ENCODE measurements at places on chromosomes 3 and 15. TPM values are rescaled to one million over a fixed set of nuclear protein-coding genes. Genes with fewer than 3 reads are reported as not detected.

DNA sequence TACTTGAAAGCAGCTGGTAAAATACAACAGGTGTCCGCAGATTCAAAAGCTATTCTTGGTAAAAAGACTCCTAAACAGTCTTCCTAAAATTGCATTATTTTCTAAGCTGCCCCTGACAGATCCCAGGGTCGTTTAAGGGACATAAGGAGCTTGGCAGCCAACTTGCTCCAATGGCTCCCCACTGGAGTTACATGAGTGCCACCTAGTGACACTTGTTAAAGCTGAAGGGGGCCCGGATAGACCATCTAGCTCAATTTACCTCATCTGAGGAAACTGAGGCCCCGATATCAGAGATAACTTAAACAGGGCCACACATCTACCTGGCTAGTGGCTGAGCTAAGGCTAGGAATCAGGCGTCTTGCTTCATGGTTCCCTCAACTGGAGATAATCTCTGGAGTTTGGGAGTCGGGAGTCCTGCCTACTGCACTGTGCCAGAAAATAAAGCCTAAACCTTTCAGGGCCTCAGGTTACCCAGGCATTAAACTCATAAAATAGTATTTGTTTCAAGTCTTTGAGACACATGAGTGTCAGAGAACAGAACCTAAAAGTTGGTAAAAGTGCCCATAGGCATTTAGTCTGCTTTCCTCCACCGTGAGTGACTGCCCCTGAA lies 6.5 kb upstream of the TBC1D23 start:
- peaks cover 4% of the 10 kb centered on the region for H3K36me3 ChIP-seq
- no peaks in the 10 kb centered on the region for H3K27me3 ChIP-seq
- H3K4me1 ChIP-seq = peaks cover 2% of the 10 kb centered on the region
- peak; percentile 23 for DNase-seq

GRCh38 chr3:117651246-117651645 lies 941.7 kb downstream of the TUSC7 start:
- DNase-seq = no peak
- no peak overlapping the region for H3K4me3 ChIP-seq
- no peaks in the 10 kb centered on the region for H3K27me3 ChIP-seq
- no peak overlapping the region for H3K27ac ChIP-seq
- H3K36me3 ChIP-seq = no peaks in the 10 kb centered on the region
- no peaks in the 10 kb centered on the region for H3K4me1 ChIP-seq

GRCh38 chr3:69082805-69083204 lies 1.9 kb upstream of the ARL6IP5 start:
- no peaks in the 10 kb centered on the region for H3K27me3 ChIP-seq
- H3K4me3 ChIP-seq = peak overlapping the region; percentile 49
- H3K4me1 ChIP-seq = peaks cover 53% of the 10 kb centered on the region
- peak overlapping the region; percentile 98 for H3K27ac ChIP-seq
- peaks cover 31% of the 10 kb centered on the region for H3K36me3 ChIP-seq
- peak; percentile 47 for DNase-seq

GRCh38 chr3:99191186-99191585 lies 289.7 kb upstream of the DCBLD2 start:
- H3K4me3 ChIP-seq = no peak overlapping the region
- no peaks in the 10 kb centered on the region for H3K4me1 ChIP-seq
- no peaks in the 10 kb centered on the region for H3K36me3 ChIP-seq
- DNase-seq = no peak
- no peak overlapping the region for H3K27ac ChIP-seq

- DNase-seq = no peak
- no peaks in the 10 kb centered on the region for H3K27me3 ChIP-seq
- H3K36me3 ChIP-seq = no peaks in the 10 kb centered on the region
- no peak overlapping the region for H3K4me3 ChIP-seq
- peaks cover 25% of the 10 kb centered on the region for H3K4me1 ChIP-seq
Measured at GRCh38 chr3:196688349-196688748, 23.7 kb downstream of the CEP19 start.

GRCh38 chr3:149197669-149198068 lies 24.0 kb downstream of the CP start:
- peaks cover 58% of the 10 kb centered on the region for H3K27me3 ChIP-seq
- H3K27ac ChIP-seq = no peak overlapping the region
- no peaks in the 10 kb centered on the region for H3K36me3 ChIP-seq
- peaks cover 3% of the 10 kb centered on the region for H3K4me1 ChIP-seq
- H3K4me3 ChIP-seq = no peak overlapping the region

- no peak overlapping the region for H3K4me3 ChIP-seq
- H3K27ac ChIP-seq = no peak overlapping the region
- H3K4me1 ChIP-seq = no peaks in the 10 kb centered on the region
- no peak for DNase-seq
Measured at GRCh38 chr15:96687388-96688107, 357.0 kb downstream of the NR2F2 start.

GRCh38 chr3:48014358-48014757 lies 1.9 kb downstream of the MAP4 start:
- H3K27me3 ChIP-seq = no peaks in the 10 kb centered on the region
- no peak overlapping the region for H3K27ac ChIP-seq

The RAB6B gene
- 7.6 TPM for total RNA-seq

Data from activated T-helper 2 cell treated with anti-CD3 and anti-CD28 coated beads, Interferon-gamma antibody, Interleukin-2, Interleukin-4, amounts not matched to agents 10 μg/mL and 5 μg/mL and 100 μg/mL, durations not matched to agents 14 hours and 24 hours and 36 hours (primary cell).